ENCODE measurements at places on chromosomes 4 and X. TPM values are rescaled to one million over a fixed set of nuclear protein-coding genes. Genes with fewer than 3 reads are reported as not detected.

The RXFP1 gene
- not detected for total RNA-seq

The SPOCK3 gene
- 1.0 TPM for total RNA-seq

The MAGEA12 gene
- total RNA-seq = not detected

The RAB28 gene
- 19.1 TPM for total RNA-seq

The PRSS12 gene
- total RNA-seq = 24.2 TPM

The ZNF518B gene
- 30.5 TPM for total RNA-seq
